ENCODE measurements at places on chromosomes 16 and 17. TPM values are rescaled to one million over a fixed set of nuclear protein-coding genes. Genes with fewer than 3 reads are reported as not detected.

Gene TXNDC11
- total RNA-seq: 36.0 TPM

Gene PARN
- total RNA-seq: 37.8 TPM

Gene ELAC2
- total RNA-seq: 88.1 TPM

Gene GRAPL
- total RNA-seq: 2.1 TPM

Gene FAM234A
- total RNA-seq: 71.2 TPM

Gene SNX20
- total RNA-seq: 0.39 TPM
